HAP-1 (cell line): ENCODE measurements at places on chromosomes 12 and 14.

GRCh38 chr12:62146318-62146717, 113.9 kb upstream of the USP15 start:
- DNase-seq: no peak

DNA sequence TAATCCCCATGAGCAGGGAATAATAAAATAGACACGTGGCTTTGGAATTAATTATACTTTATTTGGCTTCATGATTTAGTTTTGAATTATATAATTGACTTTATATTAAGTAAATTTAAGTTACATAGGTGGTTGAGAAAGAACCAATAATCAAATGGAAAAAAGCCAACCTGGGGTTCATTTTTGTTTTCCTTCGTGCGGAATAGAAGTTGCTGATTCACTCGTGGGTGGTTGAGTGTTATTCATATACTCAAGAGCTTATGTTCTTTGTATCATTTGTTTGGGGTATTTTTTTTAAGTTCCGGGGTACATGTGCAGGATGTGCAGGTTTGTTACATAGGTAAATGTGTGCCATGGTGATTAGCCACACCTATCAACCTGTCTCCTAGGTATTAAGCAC, 58.0 kb downstream of the ZNF664 start:
- DNase-seq: no peak

GRCh38 chr12:87804386-87804785, 224.8 kb downstream of the C12orf50 start:
- no peak for DNase-seq

DNA sequence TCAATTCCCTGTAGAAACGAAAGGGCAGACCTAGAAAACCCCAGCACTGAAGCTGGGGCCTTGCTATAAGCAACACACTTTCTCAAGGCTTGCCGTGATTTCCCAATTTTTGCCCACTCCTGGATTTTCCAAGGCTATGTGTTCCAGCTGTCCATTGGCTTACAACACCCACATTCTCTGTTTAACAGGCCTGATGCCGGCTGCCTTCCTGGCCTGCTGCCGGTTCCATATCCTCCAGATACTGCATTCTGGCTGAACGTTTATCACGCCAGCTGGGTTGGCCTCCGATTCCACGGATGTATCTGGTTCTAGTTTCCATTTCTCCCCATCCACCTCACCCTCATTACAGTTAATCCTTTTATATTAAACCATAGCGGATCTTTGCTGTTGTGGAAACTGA, 2.0 kb upstream of the PCNX1 start:
- no peak for DNase-seq

- peak; percentile 73 for DNase-seq
Measured at GRCh38 chr12:6340032-6340638, 1.7 kb downstream of the TNFRSF1A start.

DNA sequence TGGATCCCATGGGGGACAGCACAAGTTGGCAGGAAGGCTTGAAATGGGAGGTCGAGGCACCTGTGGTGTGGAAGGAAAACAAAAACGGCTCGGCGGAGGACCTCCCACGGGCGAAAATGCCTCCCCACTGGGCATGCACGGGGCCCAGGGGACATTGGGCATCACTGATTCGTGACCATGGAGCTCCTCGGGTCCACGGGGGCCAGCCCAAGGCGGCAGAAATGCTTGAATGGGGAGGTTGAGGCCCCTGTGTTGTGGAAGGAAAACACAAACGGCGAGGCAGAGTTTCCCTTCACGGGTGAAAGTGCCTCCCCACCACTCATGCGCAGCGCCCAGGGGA, 376.0 kb downstream of the ALG10 start:
- DNase-seq: no peak

GRCh38 chr14:39264558-39264957, 30.8 kb downstream of the MIA2 start:
- no peak for DNase-seq

- DNase-seq: no peak
Measured at GRCh38 chr14:59463787-59464485, 1.2 kb downstream of the GPR135 start.
